ENCODE measurements at places on chromosomes 16 and 17. TPM values are rescaled to one million over a fixed set of nuclear protein-coding genes. Genes with fewer than 3 reads are reported as not detected.

Gene PMFBP1
- 3.7 TPM for total RNA-seq

Gene KRT27
- total RNA-seq, result not detected

Gene SULT1A4
- 3.2 TPM for total RNA-seq

Gene TVP23B
- total RNA-seq, result 39.7 TPM

Gene GP1BA
- total RNA-seq, result not detected

Gene USP6
- total RNA-seq, result 0.38 TPM

Gene PTGES3L
- total RNA-seq, result 1.5 TPM

Gene ALOX12
- total RNA-seq, result 0.40 TPM

Gene C17orf113
- total RNA-seq, result 4.4 TPM

Gene NOTUM
- total RNA-seq, result 6.5 TPM

Gene ERN2
- 0.31 TPM for total RNA-seq

Gene MT1E
- not detected for total RNA-seq

Gene NAGS
- 0.42 TPM for total RNA-seq

Gene ABCA9
- 1.5 TPM for total RNA-seq

Gene TPSB2
- total RNA-seq, result not detected

All from mesothelial cell of epicardium (in vitro differentiated cells).